GM13976 (cell line): ENCODE measurements at places on chromosomes 2 and 18.

- DNase-seq, result no peak
These were observed 66.3 kb upstream of the XPO1 start for GRCh38 chr2:61604433-61604832.

GRCh38 chr2:2324565-2325101, 6.4 kb downstream of the MYT1L start:
- no peak for DNase-seq

DNA sequence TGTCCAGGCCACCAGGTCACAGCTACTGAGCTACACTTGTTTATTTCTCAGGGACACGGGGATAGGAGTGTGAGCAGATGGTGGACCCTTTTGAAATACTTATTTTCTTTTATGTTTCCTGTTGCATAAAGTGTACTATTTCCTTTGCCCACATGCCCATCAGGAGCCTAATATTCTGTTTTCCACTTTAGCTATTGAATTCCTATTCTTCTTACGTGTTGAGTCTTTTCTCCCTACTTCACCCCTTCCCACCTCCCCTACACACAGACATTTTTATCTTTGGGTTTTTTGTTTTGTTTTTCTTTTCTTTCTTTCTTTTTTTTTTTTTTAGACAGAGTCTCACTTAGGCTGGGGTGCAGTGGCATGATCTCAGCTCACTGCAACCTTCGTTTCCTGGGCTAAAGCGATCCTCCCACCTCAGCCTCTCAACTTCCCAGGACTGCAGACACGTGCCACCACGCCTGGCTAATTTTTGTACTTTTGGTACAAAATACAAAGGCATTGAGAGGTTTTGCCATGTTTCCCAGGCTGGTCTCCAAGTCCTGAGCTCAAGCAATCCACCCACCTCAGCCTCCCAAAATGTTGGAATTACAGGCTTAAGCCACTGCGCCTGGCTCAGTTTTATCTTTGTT, 5.2 kb upstream of the GPR55 start:
- no peak for DNase-seq

- DNase-seq, result no peak
These were observed 1142.7 kb downstream of the CNTNAP5 start for GRCh38 chr2:125167820-125168219.

- no peak for DNase-seq
These were observed 50.4 kb upstream of the CNGA3 start for GRCh38 chr2:98295721-98296414.

GRCh38 chr2:98445683-98446581, 1.3 kb downstream of the INPP4A start:
- no peak for DNase-seq

DNA sequence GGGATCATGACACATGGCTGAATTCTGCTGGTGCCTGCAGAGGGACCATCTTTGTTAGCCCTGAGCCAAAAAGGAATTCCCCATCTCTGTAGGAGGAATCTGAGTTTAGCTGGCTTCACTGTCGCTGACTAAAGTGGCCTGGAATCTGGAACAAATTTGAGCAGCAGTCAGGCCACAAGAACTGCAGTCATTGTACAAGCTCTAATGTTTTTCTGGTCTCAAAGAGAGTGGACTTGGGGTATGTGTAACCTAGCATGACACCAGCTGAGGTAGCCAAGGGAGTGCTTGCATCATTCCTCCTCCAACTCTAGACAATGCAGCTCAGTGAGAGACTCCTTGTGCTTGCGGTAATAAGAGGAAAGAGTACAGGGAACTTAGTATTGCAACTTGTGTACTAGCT, 539.1 kb upstream of the LRRTM4 start:
- DNase-seq, result no peak
